ENCODE measurements at places on chromosomes 3 and 15.

- no peak for DNase-seq
These were observed 80.4 kb downstream of the IQSEC1 start for GRCh38 chr3:12992629-12993516.

GRCh38 chr15:68768321-68768720 is 52.4 kb downstream of the ANP32A start:
- no peak for DNase-seq

DNA sequence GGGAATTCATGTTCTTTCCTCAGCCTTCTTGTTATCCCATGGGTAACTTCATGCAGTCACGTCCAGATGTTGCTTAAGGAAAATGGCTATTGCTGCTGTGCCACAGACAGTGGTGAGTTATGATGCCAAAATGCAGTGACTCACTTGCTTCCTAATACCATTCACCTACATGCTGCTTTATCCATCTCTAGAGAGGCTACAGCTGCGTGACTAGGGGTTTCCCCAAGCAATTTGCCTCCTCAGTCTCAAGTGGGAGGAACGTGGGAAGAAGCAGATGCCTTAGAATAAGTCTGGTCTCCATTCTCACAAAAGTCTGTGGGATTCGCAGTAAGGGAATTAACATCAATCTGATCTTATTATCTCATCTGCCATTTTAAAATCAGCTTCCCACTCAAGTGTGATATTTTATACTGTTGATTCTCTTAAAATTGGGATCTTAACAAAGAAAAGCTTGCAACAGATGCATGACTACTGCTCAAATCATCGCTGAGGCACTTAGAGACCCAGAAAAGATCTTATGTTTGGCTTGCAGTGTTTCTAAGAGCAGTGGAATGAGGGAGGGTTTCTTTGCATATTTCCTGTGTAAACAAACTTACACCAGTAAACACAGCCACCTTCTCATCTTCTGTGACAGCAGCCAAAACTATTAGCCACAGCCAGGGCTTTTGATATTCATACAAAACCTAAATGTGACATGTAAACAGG is 62.0 kb upstream of the ACP3 start:
- no peak for DNase-seq

GRCh38 chr15:43150191-43150929 is 17.0 kb downstream of the TMEM62 start:
- no peak for DNase-seq

- DNase-seq, result no peak
These were observed 78.3 kb upstream of the ICE2 start for GRCh38 chr15:60557191-60557618.

DNA sequence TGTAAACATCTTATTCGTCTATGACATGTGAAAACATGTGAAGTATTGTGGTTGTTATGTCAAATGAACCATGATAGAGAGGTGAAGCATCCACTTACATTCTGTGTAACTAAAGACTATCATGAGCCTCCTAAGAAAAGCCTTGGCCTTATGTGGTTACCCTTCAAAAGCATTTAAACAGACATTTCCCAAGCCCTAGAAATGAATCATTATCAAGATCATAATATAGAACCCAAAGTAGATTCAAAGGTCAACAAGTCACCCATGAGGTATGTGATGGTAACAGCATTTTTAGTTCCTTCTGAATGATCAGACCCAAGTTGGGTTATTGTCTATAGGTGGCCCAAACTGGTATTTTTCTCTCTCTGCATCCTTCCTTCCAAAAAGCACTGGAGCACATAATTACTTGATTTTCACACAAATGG is 408.0 kb downstream of the TBL1XR1 start:
- no peak for DNase-seq

DNA sequence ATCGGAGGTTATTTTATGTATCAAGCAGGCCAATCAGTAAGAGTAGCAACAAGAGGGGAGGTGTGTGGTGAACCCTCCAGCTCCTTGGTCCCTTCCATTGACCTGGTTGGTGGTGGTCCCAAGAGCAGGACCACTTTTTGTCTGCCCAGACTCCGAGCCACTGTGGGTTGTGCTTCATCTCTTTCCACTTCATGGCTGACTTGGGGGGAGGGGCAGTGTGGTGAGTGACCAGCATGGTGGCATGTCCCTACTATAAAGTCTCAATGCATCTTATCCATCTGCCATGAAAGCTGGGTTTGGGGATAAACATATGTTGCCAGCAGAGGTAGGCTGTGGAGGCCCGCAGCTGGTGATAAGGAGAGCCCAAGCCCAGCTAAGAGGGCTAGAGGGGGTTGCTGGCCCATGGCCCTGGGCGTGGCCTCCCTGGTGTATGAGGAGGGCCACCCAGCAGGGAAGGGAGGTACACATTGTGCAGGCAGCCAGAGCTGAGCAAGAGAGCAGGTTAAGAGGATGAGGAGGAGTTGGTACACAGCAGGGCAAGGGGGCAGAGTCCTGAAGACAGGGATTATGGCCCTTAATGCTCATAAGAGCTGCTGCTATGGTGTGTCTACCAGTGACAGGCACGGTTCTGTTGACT is 7.0 kb downstream of the AEN start:
- no peak for DNase-seq

DNA sequence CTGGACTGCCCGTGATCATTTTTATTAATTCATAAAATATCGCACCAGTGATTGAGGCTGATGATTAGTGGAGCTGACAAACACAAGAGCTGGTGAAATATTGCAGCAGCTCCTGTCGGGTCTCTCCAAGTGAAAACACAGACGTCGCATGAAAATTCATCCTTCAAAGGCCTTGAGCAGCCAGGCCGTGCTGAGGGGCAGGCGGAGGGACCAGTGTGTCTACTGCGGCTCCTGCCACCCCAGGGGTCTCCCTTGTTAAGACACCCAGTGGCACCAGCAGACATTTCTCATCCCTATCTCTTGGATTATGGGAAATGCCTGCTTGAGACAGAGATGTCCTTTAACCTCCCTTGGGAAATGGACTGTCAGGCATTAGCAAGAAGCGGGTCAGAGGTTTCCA is 289.4 kb upstream of the TLE3 start:
- no peak for DNase-seq
